ENCODE measurements at places on chromosomes 1 and 21.

DNA sequence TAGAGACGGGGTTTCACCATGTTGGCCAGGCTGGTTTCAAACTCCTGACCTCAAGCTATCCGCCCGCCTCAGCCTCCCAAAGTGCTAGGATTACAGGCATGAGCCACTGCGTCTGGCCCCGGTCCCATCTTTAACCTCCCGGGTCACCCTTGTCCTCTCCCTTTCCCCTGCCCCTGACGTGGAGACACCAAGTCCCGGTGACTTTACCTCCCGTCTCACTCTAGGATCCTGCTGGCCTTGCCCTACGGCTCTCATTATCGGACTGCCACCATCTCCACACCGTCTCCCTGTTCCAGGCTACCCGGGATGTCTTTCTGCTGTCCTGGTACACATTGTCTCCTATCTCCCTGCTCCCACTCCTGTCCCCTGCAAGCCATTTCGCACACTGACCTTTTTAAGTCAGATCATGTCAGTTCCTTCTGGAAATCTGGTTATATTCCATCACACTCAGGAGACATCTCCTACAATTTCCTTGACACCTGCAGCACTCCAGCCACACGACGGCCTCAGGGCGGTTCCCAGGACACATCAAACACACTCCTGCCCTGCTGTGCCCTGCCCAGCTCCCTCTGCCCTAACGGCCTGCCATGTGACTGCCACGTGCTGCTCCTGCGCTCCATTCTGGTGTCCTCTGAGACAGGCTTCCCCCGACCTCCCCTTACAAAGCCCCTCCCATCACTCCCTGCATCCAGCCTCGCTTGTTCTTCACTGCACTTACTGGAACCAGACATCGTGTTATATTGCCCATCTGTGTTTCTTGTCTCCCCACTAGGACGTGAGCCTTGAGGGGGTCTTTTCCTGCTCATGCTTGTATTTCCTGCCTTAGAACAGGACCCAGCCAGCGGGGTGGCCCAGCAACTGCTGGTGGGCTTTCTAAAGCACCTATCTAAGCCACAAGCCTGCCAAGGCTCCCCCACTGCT lies 32.7 kb downstream of the TTC39A start:
- no peak for DNase-seq

GRCh38 chr21:44295163-44295573 lies 4.7 kb upstream of the PFKL start:
- no peak for DNase-seq

GRCh38 chr1:46983166-46983829 lies 40.2 kb upstream of the CYP4X1 start:
- no peak for DNase-seq

GRCh38 chr1:109557520-109557919 lies 9.1 kb downstream of the GNAI3 start:
- DNase-seq: no peak

DNA sequence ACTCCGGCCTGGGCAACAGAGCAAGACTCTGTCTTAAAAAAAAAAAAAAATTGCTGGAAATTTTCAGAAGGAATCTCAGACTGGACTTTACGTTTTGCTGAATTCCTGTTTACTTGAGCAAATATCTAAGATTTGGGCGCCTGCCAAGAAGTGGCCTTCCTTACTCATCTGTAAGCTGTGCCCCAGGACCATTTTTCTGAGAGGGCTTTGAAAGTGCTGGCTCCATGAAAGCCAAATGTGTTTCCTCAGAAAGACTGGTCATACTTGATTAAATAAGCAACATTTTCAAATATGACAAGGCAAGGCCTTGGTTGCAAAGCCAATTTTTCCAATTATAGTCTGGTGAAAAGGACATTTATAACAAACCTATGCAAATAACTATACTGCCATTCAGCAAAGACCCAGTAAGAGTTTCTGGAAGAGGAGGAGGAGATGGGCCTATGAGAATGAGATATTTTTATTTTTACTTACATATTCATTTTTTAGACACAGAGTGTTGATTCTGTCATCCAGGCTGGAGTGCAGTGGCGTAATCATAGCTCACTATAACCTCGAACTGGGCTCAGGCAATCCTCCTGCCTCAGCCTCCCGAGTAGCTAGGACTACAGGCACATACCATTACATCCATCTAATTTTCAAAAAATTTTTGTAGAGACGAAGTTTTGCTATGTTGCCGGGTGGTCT lies 56.3 kb upstream of the HTR1D start:
- no peak for DNase-seq

- DNase-seq: no peak
Measured at GRCh38 chr1:32337855-32338636, 2.0 kb upstream of the MARCKSL1 start.

- no peak for DNase-seq
Measured at GRCh38 chr1:14841456-14841855, 243.0 kb downstream of the KAZN start.

DNA sequence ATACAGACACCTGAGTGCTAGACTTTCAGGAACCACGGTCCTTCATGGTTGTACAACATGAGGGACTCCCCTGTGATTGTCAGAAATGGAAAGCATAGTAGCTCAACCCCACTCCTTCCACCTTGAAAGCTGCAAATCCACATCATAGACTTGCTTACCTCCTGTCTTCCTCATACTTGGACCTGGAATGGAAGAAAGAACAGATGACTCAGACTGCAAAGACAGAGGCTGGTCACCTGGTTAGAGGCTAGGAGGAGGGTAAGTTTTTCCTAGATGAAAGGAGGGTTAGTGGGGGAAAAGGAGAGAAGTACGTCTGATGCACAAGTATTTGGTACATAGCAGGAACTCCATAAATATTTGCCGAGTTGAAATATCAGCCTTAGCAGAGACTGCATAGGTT lies 37.2 kb downstream of the LRRC71 start:
- DNase-seq: no peak

DNA sequence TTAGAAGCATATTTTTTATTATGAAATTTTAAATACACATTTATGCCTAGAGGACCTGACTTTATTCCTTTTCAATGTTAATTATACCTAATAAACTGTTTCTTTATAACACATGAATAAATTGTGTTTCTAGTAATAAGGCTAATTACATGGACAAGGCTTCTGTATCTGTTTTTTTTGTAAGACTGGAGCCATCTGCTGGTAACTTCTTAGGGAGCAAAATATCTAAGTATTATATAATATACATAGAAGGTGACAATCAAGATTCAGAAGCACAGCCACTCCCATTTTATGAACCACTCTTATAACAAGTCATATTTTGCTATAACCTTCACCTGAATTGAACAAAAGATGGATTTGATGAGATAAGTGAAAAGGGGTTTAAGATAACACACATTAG lies 84.2 kb downstream of the LBR start:
- DNase-seq: no peak

- DNase-seq: no peak
Measured at GRCh38 chr1:194717334-194717733, 1530.9 kb upstream of the B3GALT2 start.

DNA sequence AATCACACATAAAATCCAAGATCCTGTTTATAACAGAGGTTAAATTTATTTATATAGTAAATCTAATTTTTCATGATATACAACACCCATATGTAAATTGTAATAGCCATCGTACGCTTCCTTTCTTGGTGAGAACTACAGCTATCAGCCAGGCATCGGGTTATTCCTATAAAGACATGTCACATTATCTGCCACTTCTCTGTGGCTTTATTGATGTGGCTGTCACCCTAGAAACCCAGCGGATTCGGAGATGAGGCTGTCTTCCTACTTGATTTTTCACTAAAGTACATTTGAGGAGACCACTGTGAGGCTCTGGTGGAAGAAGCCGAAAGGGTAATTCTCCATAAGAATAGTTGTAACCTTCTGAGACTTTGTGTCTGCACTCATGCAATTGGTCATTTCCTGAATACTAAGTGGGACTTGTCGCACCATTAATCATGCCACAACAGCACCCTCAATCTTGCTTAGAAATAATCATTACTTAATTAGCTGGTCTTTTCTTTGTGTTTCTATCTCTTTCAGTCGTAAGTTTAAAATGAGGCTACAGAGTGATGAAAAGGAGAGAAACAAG lies 106.0 kb downstream of the NTNG1 start:
- no peak for DNase-seq

DNA sequence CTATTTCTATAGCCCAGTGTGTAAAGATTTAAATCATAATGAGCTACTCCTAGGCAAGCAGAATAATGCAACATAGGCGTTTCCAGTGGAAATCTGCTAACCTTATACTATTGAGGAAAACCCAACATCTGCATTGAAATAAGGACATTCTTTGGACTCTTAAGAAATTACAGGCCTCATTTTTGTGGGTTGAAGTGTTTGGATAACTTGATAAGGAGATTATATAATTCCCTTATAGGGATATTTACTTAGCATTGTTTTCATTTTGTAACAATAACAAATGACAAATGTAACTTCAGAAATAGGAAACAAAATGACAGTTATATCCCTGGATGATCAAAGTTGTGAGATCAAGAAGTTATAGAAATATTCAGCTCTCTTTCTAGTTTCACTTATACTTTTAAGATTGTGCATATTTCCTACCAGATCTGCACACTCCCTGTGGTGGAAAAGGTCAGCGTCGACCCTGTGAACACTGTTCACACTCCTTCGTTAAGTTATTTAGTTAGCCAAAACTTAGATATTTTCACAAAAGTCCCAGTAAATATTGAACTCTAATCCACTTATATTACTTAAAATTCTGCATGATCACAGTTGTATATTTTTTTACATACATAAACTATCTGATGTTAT lies 284.4 kb upstream of the C1orf105 start:
- no peak for DNase-seq

DNA sequence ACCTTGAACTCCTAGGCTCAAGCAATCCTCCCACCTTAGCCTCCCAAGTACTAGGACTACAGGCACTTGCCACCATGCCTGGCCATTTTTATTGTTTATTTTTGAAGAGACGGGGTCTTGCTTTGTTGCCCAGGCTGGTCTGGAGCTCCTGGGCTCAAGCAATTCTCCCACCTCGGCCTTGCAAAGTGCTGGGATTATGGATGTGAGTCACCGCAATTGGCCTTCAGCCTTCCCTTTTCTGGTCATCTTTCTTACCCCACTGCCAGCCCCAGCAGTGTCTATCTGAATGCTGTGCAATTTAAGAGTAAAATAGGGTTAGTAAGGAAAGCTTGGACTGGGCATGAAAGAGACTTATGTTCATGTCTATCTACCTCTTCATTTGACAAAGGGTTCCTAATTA lies 6.1 kb upstream of the KLF17 start:
- DNase-seq: no peak

DNA sequence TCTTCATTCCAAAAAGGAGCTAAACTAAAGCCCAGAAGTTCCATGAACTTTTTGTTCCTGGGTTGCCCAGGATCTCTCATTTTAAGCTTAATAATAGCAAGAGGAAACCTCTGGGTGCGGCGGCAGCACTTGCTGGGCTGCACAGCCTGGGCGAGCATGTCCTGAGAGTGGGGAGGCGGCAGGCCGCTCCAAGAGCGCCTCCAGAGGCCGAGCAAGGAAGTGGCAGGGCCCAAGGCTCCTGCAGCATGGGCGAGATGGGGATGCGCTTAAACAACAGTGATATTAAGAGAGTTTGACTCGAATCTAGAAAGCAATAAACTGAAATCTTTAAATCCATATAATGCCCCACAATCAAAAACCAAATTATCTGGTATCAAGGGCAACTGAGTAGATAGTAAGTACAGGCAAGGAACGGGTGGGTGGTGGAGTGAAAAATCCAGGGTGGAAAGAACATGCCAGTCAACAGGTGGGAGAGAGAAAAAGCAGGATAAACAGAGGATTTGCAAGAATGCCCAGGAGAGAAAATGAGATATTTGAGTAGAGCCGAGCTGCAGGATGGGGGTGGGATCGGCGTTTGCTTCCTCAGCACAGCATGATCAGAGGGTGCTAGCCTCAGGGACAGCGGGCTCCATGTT lies 14.1 kb upstream of the TNR start:
- peak; percentile 22 for DNase-seq

GRCh38 chr21:45985471-45986315 lies 4.1 kb downstream of the COL6A1 start:
- DNase-seq: no peak

- DNase-seq: no peak
Measured at GRCh38 chr1:177596485-177596884, 373.4 kb downstream of the SEC16B start.

GRCh38 chr1:77534456-77534855 lies 148.0 kb downstream of the ZZZ3 start:
- DNase-seq: no peak

DNA sequence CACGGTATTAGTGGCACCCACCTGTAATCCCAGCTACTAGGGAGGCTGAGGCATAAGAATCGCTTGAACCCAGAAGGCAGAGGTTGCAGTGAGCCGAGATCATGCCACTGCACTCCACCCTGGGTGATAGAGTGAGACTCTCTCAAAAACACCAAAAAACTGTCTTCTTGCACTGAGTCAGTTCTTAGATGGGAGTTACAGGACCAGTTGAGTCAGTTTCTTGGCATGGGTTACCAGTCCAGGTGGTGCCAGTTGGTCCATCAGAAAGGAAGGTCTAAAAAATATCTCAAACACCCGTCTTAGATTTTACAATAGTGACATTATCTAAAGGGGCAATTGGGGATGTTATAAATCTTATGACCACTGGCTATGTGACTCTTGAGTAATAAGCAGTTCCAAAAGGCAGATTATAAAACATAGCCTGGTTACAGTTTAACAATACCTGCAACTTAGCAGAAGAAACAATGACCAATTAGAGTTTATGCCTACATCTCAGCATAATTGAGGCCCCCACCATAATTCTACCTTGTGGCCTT lies 206.9 kb upstream of the FGGY start:
- no peak for DNase-seq

GRCh38 chr1:93810316-93810715 lies 68.7 kb downstream of the DNTTIP2 start:
- DNase-seq: no peak

- DNase-seq: no peak
Measured at GRCh38 chr1:204285436-204286305, 71.9 kb upstream of the GOLT1A start.

GRCh38 chr1:39141925-39142324 lies 62.6 kb upstream of the MACF1 start:
- no peak for DNase-seq

DNA sequence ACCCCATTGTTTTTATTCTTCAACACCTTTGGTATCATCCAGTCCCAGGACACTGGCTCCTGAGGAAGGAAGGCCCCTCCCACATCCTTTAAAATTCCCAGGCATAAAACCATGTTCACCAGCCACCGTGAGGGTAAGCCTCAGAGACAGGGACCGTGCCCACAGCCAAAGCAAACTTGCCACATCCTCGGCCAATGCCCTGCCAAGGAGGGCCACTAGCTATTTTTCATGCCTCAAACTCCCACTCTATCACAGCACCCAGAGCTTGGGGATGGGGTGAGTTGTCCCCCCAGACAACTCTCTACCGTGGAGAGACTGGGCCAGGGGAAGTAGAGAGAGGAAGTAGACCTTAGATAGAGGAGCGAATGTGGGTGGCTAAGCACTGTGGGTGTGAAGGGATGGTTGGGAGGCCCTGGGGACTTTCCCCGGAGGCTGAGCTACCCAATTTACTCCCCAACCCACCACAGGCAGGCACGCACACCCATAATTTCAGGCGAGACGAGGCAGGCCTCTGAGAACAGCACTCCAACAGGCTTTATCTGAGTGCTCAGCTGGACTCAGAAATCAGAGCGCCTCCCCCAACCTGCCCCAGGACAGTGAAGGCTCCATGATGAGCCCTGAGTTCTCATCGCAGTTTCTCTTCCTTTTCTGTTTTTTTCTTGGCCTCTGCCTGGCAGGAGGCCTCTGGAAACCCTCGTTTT lies 15.9 kb upstream of the BTG2 start:
- peak; percentile 58 for DNase-seq

- no peak for DNase-seq
Measured at GRCh38 chr1:237170149-237170548, 128.2 kb downstream of the RYR2 start.

All from hematopoietic multipotent progenitor cell treated with erythropoietin and hydrocortisone succinate and interleukin-3 and kit ligand, for 15 days (in vitro differentiated cells).